Calu3 (cell line): ENCODE measurements at places on chromosomes 16 and 17. TPM values are rescaled to one million over a fixed set of nuclear protein-coding genes. Genes with fewer than 3 reads are reported as not detected.
A peak's percentile ranks its signal among the peaks of the same experiment; 100 is the strongest.

Gene WNT9B
- total RNA-seq, result not detected in 2 replicates

- DNase-seq, result no peak
- H3K4me1 ChIP-seq, result no peaks in the 10 kb centered on the region
- H3K27me3 ChIP-seq, result peaks cover 70% of the 10 kb centered on the region
- H3K36me3 ChIP-seq, result no peaks in the 10 kb centered on the region
- H3K4me3 ChIP-seq, result no peak overlapping the region
These were observed 29.7 kb upstream of the NXPH3 start for GRCh38 chr17:49545806-49546545.

DNA sequence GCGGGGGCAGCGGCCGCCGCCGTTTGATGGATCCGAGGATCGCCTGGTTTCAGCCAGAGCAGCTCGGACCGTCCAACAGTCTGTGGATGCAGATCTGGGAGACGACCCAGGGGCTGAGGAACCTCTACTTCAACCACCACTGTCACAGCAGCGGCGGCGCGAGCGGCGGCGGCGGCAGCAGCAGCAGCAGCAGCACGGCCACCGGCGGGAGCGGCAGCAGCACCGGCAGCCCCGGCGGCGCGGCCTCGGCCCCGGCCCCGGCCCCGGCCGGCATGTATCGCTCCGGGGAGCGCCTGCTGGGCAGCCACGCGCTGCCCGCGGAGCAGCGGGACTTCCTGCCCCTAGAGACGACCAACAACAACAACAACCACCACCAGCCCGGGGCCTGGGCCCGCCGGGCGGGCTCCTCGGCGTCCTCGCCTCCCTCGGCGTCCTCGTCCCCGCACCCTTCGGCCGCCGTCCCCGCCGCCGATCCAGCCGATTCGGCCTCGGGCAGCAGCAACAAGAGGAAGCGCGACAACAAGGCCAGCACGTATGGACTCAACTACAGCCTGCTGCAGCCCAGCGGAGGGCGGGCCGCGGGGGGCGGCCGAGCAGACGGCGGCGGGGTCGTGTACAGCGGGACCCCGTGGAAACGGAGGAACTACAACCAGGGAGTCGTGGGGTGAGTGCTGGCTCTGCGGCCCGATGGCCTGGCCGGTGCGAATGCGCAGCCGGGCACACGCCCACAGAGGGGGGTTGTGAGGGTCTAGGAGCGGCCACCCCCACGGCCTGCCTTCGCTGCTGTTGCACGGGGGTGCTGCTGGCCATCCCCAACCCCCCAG, 702 bp downstream of the TENT4B start:
- peak overlapping the region; percentile 42 for H3K27ac ChIP-seq
- DNase-seq, result peak; percentile 41
- H3K27me3 ChIP-seq, result no peaks in the 10 kb centered on the region
- H3K4me1 ChIP-seq, result peaks cover 37% of the 10 kb centered on the region
- H3K36me3 ChIP-seq, result peaks cover 40% of the 10 kb centered on the region
- peak overlapping the region; percentile 80 for H3K4me3 ChIP-seq

DNA sequence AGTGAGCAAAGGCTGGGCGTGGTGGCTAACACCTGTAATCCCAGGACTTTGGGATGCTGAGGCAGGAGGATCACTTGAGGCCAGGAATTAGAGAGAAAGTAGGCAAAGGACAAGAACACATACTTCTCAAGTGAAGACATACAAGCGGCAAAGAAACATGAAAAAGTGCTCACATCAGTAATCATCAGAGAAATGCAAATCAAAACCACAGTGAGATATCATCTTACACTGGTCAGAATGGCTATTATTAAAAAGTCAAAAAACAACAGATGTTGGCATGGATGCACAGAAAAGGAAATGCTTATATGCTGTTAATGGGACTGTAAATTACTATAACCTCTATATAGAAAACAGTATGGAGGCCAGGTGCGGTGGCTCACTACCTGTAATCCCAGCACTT, 12.2 kb upstream of the SLX4 start:
- peaks cover 6% of the 10 kb centered on the region for H3K4me1 ChIP-seq
- no peaks in the 10 kb centered on the region for H3K27me3 ChIP-seq
- H3K36me3 ChIP-seq, result no peaks in the 10 kb centered on the region
- no peak overlapping the region for H3K27ac ChIP-seq
- no peak overlapping the region for H3K4me3 ChIP-seq

DNA sequence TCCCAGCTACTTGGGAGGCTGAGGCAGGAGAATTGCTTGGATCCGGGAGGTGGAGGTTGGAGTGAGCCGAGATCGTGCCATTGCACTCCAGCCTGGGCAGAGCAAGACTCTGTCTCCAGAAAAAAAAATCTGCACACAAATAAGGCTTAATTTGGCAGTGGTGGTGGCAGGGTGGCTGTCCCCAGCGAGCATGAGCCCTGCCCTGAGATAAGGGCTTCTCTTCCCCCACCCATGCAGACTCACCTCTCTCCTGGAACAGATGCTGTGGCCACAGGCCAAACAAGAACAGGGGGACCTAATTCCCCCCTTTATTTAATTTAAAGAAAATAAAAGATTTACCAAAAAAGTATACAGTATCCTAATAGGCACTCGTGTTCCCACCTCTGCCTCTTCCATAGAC, 157.2 kb downstream of the RAB11FIP4 start:
- H3K4me3 ChIP-seq, result peak overlapping the region; percentile 84
- H3K27ac ChIP-seq, result no peak overlapping the region
- H3K36me3 ChIP-seq, result peaks cover 33% of the 10 kb centered on the region
- peaks cover 9% of the 10 kb centered on the region for H3K4me1 ChIP-seq
- DNase-seq, result no peak
- H3K27me3 ChIP-seq, result no peaks in the 10 kb centered on the region

Gene GPRC5B
- 276 and 294 TPM in 2 replicates for total RNA-seq

DNA sequence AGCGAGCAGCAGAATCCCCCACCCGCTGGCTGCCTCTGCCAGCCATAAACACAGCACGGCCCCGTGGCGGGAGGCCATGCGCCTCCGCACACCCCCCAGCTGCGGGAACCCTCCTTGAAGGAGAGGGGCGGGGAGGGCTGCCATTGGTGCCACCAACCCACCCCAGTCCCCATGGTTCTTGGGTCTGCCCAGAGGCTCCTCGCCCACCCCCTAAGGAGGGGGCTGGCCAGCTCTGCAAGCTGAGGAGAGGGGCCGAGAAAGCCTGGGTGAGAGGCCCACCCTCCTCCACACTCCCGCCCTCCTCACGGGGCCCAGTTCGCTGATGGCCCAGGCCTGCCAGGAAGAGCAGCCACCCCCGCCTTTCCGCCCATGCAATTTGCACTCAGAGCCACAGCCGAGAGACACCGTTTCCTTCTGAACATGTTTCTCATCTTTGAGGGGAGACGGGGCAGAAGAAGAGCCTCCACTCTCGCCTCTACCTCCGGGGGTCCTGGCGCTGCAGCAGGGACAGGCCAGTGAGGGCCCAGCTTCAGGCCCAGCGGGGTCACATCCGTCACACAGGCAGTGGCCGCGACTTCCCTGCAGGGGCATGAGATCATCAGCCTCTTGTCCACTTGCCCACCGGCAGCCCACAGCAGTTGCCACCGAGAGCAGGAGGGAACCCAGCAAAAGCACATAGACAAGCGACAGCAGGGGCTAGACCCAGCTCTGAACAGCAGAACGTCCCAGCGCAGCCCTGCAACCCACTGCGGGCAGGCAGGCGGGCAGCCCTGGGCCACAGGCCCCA, 23.0 kb downstream of the KATNB1 start:
- H3K36me3 ChIP-seq, result peaks cover 51% of the 10 kb centered on the region
- no peak overlapping the region for H3K4me3 ChIP-seq
- no peak for DNase-seq
- H3K27me3 ChIP-seq, result no peaks in the 10 kb centered on the region
- H3K27ac ChIP-seq, result no peak overlapping the region

Gene SLC13A2
- not detected in 2 replicates for total RNA-seq

Gene PRSS8
- total RNA-seq, result 108 and 138 TPM in 2 replicates

- H3K36me3 ChIP-seq, result no peaks in the 10 kb centered on the region
- H3K27ac ChIP-seq, result no peak overlapping the region
- no peak for DNase-seq
- H3K27me3 ChIP-seq, result peaks cover 7% of the 10 kb centered on the region
These were observed 62.3 kb downstream of the TBX4 start for GRCh38 chr17:61514491-61514890.

DNA sequence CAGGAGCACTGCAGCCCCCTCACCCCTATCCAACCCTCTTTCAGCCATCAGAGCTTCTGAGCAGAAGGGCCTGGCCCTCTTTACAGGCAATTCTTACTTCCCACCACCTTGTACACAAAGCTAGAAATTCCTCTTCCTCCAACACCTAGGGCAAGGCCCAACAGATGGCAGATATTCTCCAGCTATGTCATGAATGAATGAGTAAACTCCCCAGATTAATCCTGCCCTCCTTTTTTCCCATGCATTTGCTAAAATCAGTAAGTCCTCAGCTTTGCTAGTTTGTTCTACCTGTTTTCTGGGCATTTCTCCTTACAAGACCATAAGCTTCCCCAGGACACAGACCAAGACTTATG, 20.4 kb upstream of the MRPS23 start:
- no peaks in the 10 kb centered on the region for H3K27me3 ChIP-seq
- H3K4me1 ChIP-seq, result peaks cover 10% of the 10 kb centered on the region
- H3K36me3 ChIP-seq, result peaks cover 13% of the 10 kb centered on the region
- H3K27ac ChIP-seq, result no peak overlapping the region

DNA sequence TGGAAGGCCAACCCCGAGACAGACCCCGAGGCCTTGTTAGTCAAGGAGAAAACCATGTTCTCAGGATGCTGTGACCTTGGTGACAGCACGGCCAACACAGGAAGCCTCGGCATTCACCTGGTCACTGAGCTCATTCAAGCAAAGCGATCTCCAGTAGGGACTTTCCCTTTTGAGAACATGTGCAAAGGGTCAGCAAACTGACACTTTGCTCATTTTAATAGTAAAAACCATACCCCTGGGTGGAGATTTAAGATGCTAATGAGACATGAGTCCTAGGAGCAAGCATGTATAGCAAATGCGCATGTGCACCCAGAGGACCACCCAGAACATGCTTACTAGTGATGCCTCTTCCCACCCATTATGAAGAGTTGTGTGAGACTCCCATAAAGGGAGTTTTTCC, 5.7 kb upstream of the SULT1A2 start:
- no peaks in the 10 kb centered on the region for H3K36me3 ChIP-seq
- no peak overlapping the region for H3K4me3 ChIP-seq
- peaks cover 7% of the 10 kb centered on the region for H3K4me1 ChIP-seq
- H3K27me3 ChIP-seq, result no peaks in the 10 kb centered on the region
- no peak for DNase-seq
- no peak overlapping the region for H3K27ac ChIP-seq

Gene KCNJ18
- total RNA-seq, result not detected in 2 replicates
